ENCODE measurements at places on chromosomes 2 and 18.

GRCh38 chr2:164735309-164735919 lies 106.2 kb downstream of the COBLL1 start:
- no peak for DNase-seq

DNA sequence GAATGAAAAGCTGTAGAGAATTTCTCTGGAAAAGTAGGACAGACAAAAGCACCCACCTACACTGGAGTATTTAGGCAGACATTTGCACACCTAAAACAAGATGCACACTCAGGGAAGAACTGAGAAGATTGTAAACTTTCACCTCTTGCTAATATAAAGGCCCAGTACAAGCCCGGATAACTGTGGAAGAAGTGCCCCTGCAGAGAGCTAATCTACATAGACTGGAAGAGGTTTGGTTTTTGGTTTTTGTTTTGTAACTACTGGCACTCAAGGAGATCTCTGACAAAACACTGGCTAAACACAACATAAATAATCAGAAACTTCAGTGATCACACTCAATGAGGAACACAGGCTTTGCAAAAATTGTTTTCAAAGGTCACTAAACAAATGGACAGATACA lies 782.2 kb upstream of the SLC8A1 start:
- no peak for DNase-seq

- DNase-seq: no peak
Measured at GRCh38 chr18:34509879-34510586, 200.1 kb upstream of the DTNA start.

- no peak for DNase-seq
Measured at GRCh38 chr18:6719910-6720683, 9.4 kb upstream of the ARHGAP28 start.

GRCh38 chr2:157995117-157995516 lies 106.6 kb upstream of the UPP2 start:
- DNase-seq: no peak

DNA sequence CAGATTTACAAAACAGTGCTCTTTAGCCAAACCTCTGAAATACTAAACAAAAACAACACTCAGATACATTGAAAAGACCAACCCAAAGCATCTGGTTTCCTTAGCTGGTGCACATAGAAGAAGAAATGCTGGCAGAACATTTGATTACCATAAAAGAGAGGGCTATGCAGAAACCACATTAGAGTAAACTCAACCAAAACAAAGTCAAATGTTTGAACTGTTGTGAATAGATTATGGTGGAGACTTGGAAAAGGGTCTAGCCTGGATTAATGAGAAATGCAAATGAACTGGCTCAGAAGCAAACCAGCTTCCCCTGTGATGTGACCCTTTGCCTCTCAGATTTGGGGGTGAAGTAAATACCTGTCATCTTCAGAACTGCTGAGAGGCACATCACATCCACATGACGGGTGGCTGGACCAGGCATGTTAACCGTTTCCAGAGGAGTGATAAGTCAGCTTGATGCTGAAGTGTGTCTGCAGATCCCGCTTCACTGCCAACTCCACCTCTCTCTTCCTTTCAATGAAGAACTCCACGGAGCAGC lies 153.0 kb downstream of the NRP2 start:
- DNase-seq: no peak

DNA sequence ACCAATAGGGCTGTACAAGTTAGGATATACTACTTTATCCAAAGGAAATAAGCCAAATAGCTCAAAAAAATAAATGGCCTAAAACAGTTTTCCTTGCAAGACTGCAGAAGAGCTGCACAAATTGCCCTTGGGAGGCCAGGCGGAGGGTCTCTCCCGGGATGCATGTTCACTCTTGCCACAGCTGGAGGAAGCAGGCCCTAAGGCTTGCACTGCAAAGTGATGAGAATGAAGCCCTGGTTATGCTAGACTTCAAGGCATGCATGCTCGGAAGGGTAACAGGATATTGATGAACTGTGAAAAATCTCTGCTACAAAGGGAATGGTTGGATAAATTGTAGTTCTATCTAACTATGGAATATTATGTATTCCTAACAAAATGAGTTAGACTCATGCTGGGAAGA lies 27.5 kb upstream of the LDLRAD4 start:
- no peak for DNase-seq

- DNase-seq: no peak
Measured at GRCh38 chr2:9811679-9812511, 31.4 kb upstream of the TAF1B start.

- no peak for DNase-seq
Measured at GRCh38 chr2:64015391-64015790, 3.8 kb downstream of the VPS54 start.

DNA sequence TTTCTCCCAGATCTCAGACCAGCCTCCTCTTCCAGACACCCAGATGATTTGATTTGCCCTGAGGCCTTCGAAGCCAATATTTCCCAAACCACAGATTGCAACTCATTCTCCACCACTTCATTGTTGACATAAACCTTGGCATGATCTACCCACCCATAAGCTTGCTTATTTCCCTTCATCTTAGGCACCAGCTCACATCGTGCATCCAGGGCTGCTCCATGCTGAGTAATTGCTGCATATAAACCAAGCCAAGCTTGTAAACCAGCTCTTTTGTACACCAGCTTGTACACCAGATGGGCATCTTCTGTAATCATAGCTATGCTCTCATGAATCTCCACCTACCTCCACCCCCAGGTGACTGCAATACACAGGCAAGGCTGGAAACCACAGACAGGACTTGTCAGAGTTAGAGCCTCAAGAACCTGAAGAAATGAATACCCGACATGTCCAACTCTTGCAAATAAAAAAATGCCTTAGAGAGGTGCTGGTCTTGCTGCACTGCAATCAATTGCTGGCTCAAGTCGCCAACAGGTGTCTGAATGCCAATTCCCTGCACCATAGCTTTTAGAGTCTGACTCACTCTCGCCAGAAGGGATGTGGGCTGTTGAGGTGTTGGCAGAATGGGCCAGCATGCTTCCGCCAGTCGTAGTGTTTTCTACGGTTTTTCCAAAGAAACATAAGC lies 31.5 kb downstream of the TRABD2A start:
- DNase-seq: no peak

DNA sequence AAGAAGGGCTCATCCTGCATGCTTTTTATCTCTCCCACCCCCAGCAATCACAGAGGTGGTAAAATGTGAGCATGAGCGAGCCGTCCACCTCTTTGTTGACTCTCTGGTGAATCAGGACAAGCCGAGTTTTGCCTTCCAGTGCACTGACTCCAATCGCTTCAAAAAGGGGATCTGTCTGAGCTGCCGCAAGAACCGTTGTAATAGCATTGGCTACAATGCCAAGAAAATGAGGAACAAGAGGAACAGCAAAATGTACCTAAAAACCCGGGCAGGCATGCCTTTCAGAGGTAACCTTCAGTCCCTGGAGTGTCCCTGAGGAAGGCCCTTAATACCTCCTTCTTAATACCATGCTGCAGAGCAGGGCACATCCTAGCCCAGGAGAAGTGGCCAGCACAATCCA lies 19.5 kb downstream of the LIPG start:
- DNase-seq: no peak

- no peak for DNase-seq
Measured at GRCh38 chr2:219362524-219363164, 25.1 kb downstream of the DNPEP start.

GRCh38 chr18:76231402-76231801 lies 263.6 kb downstream of the ZNF516 start:
- DNase-seq: no peak

DNA sequence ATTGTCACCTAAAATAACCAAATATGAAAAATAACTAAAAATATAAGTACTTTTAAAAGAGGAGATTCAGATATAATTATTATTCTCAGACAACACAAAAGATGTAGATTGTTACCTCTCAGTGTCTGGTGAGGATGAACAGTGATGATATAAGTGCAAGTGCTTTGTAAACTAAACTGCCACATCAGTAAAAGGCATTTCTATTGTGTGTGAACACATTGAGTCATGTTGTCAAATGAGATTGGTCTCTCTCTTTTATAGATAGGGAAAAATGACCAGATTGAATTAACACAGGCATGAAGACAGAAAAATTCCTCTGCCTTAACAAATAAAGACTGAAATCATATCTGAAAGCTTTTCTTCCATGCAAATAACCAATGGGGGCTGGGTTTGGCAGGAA lies 182.4 kb upstream of the TMEFF2 start:
- DNase-seq: no peak

GRCh38 chr2:11663427-11663826 lies 6.6 kb downstream of the NTSR2 start:
- no peak for DNase-seq

DNA sequence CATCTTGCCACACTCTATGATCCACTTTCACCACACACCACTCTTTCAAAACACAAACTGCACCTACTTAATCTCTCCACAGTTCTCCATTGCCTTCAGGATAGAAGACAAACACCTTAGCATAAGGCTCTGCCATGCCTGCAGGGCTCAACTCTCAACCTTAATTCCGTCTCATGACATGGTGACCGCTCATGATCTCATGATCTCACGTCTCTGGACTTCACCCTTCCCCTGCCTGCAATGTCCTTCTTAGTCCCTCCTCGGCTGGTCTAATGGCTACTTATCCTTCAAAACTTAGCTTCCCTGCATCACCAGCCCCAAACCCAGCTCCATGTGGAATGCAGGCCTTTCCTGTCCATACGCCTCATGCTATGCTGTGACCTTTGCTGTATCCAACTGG lies 85.3 kb downstream of the ACVR1 start:
- no peak for DNase-seq

DNA sequence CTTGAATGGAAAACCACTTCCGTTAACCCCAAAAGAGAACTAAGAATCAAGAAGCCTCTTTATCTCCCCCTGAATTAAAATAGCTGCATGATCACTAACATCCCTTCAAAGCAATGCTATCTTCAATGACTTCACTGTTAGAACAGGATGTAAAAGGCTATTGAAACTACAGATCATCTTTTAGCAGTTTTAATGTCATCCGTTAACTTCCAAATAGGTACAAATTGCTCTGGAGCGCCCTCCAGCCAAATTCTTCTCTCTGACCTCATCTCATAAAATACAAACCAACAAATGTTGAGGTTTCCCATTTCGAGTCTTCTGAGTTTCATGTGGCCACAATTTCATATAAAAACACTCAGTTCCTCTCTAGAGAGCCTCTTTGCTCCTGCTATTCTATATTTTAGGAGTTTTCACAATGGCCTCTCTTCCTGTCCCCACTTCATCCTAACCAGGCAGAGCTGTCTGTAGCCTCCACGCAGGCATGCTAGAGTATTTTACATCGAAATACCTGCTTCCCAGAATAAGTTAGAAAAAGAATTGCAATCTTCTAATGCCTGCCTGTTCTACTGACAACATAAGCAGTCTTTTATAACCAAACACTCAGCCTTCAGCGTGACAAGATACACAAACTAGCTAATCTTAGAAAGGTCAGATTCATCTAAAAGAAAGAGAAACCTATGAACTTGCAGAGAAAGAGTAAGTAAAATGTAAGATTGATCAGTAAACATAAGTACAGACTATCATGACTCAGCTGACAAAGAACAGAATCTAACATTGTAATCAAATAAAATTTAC lies 37.9 kb downstream of the B4GALT6 start:
- DNase-seq: peak; percentile 21

- no peak for DNase-seq
Measured at GRCh38 chr18:33440060-33441043, at the start of gene CCDC178. Gene CCDC178, minus strand, starts transcription at chr18:33440721. Its CDS starts 28,633 bp downstream, at chr18:33412088.

DNA sequence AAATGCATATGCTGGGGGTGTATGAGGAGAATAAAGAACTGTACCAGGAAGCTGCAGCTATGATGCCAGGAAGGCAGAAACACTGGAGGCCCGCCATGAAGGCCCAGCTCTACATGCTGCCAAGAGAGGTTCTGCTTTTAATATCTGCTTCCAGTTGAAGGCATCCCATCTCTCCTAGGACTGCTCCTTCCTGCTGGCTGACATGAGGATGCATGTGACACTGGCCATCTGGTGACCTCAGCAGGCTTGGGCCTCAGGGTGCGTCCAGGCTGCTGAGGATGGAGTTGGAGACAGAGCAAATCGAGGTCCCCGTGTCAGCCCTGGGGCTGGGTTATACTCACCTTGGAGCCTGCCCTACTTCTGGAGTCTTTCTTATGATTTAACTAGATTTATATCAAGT lies 49.0 kb downstream of the PSMG2 start:
- no peak for DNase-seq

- no peak for DNase-seq
Measured at GRCh38 chr2:75493230-75493629, 67.5 kb downstream of the EVA1A start.

DNA sequence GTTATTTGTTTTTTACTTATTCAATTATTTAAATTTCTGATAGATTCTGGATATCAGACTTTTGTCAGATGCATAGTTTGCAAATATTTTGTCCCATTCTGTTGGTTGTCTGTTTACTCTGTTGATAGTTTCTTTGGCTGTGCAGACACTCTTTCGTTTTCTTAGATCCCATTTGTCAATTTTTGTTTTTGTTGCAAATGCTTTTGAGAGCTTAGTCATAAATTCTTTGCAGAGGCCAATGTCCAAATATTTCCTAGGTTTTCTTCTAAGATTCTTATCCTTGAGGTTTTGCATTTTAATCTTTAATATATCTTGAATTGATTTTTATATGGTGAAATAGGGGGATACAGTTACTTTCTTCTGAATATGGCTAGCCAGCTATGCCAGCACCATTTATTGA lies 112.7 kb upstream of the SESTD1 start:
- DNase-seq: no peak

DNA sequence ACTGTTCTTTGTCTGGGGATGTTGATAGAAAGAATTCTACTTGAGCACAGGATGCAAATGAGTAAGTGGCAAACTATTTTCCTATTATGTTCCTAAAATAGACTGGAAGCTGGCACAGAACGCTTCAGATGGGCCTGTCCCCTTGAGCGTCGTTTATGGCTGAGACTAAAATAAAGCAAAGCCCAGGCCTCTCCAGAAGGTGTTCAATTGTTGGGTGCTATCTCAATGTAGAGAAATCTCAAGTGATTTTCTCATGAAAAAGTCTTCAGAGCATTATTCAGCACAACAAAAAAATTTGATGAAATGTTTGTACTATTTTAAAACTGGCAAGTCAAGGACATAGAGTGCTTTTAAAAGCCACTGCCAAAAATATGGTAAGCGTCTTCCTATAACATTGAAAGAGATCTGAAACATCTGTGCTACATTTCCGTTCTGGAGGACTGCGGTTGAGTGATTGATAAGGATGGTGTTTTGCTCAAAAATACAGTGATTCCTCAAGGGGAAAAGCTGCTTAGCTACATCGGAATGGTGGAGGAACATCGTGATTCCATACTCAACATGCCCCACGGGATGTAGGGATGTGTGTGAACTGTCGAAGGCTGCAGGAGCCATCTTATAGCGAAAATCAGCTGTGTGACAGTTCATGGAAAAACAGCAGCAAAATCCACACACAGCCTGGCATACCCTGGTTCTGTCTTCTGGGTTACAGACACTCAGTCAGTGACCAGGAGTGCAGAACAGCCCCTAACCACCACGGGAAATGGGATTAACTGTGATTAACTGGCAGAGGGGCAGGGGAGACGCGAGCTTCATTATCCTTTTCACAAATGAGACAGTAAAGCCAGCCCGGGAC lies 10.4 kb upstream of the LRRFIP1 start:
- DNase-seq: no peak

- DNase-seq: no peak
Measured at GRCh38 chr2:70946832-70947442, 11.2 kb downstream of the ATP6V1B1 start.
